ENCODE measurements at places on chromosomes 3 and 15.

GRCh38 chr3:176780766-176781165, 416.5 kb downstream of the TBL1XR1 start:
- no peak for DNase-seq

DNA sequence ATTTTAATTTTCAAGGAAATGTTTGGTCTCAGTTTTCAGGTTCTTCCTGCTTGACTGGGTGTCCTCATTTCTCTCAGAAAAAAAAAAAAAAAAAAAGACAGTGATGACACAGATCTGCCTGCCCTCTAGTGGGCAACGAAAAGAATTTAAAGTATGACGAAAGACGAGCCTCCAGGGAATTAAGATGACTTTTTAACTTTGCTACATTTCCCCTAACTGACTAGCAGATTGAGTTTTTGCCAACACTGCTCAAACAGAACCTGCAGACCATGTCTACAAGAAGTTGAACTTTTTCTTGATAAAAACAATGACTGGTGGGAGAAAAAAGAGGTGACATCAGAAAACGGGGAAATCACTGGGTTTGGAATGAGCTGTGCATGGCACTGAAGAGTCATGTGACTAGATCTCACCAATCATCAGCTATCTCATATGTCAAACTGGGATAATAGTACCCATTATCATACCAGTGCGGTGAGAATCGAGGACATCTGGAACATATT, 40.8 kb downstream of the EOMES start:
- peak; percentile 74 for DNase-seq

GRCh38 chr3:112811917-112812660, 34.6 kb downstream of the CD200R1L start:
- no peak for DNase-seq

GRCh38 chr3:194671511-194671899, 486 bp downstream of the LSG1 start:
- peak; percentile 39 for DNase-seq

DNA sequence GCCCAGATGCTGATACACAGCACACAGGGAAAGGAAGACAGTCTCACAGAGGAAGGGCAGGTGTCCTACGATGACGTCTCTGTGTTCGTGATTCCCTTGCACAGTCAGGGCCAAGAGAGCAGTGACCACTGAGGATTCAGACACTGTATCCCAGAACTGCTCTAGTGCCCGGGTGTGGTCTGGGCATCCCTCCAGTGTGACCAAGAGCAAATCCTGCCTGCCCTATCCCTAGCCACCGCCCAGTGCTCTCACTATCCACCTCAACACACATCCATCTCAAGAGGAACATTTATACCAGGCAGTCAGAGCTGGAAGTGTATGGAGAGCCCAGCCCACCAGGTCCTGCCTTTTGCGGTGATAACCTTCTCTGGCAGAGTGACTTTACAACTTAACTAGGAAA, 4.1 kb downstream of the PPM1M start:
- no peak for DNase-seq

DNA sequence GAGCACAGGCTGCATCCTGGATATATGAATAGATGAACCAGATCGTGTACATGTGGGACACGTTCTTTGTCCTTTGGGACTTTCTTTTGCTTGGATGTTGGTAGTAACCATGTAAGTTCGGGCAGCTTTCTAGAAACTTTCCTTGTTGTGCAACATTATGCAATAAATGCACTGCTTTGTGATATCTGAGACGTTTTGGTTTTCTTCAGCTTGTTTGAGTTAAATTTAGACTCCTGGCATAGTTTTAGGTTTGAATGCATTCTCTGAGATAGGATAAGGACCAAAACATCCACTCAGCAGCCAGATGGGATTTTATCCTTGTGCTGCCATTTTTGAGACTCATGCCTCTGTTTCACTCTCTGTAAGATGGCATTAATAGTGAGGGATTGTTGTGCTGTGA, 158.9 kb downstream of the IGF1R start:
- no peak for DNase-seq

GRCh38 chr3:83953417-83954089, 1005.2 kb upstream of the CADM2 start:
- no peak for DNase-seq

DNA sequence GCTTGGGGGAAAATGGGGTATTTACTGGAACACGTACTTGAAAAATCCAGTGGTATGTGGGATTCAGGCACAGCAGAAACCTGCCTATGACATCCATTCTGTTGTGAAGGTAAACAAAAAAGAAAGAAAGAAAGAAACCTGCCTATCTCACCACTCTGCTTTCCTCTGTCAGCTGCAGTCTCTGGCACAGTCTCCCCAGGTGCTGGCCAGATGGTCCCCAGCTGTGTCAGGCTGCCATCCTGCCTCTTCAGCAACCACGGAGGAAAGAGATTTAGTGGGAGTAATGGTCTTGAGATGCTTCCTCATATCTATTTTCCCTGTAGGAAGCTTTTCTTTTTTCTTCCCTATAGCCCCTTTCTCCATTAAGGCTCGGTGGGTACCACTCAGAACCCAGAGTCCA, 2.5 kb upstream of the PXYLP1 start:
- DNase-seq = no peak

GRCh38 chr3:167441256-167441655, 32.6 kb downstream of the SERPINI2 start:
- peak; percentile 16 for DNase-seq

DNA sequence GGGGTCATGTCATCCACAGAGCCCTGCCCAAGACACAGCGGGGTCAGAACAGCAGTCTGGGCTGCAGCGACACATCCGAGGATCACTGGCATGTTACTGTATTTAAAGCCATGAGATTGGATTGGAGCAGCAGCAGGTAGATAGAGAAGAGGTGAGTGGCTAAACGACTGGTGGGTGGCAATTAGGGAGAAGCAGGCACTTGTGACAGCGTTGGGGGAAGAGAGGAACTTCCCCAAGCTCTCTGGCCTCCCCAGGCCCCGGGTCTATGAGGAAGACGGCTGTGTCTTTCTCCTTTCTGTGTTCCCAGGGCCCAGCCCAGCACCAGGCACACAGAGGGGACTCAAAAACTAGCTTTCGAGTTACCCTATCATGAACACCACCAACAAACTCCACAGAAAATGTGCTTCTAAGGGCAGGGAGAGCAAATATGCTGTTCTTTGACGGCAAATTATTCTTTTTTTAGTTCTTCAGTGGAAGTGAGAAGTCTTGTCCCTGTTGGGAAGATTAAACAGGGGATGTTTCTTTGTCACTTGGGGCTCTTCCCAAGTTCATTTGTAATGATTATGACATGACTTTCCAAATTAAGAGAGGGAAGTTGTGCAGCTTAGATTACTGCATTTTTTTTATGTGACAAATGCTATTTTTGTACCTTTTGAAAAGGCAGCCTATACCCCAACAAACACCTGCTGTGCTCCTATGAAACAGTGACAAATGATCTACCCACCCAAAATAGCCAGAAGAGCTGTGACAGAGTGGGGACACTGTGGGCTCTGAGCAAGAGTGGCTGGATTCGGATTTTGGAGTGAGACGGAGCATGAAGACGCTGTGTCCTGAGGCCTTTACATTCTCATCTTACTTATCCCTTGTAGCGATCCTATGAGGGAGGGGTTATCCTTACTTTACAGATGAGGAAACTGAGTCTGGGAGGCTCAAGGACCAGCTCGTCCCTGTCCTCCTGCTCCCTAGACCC, 7.2 kb upstream of the SYNM start:
- DNase-seq = no peak

DNA sequence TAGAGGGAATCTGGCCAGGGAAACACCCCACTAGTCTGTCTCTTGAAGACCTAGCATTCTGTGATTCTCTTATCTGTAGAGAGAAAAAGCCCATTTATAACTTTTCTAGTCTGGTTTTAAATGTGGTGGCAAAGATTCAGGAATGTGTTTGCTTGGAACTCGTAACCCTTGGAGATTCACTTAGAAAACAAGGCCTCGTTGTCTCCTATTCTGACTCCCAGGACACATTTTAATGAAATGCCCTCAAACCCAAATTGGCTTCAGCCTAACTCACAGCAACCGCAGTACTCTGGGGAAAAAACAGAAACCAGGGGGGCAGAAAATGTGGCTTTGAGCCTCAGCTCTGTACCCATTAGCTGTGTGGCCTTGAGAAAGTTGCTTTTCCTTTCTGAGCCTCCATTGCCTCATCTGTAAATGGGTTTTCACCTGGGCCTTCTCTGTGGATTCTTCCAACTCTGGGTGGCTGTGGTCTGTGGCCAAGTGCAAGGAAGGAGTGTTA, 36.5 kb downstream of the RPLP1 start:
- no peak for DNase-seq

- DNase-seq = peak; percentile 10
Measured at GRCh38 chr3:41274944-41275668, 75.8 kb downstream of the CTNNB1 start.

- no peak for DNase-seq
Measured at GRCh38 chr3:38460377-38461270, 6.9 kb downstream of the ACVR2B start.

- no peak for DNase-seq
Measured at GRCh38 chr3:13518516-13518953, 30.4 kb upstream of the FBLN2 start.

DNA sequence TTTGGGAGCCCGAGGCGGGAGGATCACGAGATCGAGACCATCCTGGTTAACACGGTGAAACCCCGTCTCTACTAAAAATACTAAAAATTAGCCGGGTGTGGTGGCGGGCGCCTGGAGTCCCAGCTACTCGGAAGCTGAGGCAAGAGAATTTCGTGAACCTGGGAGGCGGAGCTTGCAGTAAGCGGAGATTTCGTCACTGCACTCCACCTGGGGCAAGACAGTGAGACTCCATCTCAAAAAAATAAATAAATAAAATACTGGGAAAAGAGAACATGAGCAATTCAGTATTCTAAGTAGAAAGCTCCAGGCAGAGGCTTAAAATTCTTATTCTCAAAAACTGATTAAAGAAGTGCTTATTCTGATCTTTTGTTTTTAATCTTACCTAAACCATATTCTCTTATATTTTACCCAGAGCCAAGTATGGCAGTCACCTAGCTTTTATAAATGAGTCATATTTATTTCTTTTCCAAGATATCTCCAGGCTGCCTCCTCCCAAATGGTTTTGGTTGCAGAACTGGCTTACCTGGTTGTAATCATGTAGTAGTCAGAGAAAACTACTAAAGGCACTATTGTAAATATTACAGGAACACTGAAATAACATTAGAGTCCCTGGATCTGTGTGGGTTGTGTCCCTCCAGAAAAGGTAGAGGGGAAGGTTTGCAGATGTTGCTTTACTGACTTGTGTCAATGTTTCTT, 45.8 kb upstream of the DYNC1LI1 start:
- DNase-seq = no peak

- DNase-seq = no peak
Measured at GRCh38 chr3:21785765-21786437, 34.9 kb upstream of the ZNF385D start.

DNA sequence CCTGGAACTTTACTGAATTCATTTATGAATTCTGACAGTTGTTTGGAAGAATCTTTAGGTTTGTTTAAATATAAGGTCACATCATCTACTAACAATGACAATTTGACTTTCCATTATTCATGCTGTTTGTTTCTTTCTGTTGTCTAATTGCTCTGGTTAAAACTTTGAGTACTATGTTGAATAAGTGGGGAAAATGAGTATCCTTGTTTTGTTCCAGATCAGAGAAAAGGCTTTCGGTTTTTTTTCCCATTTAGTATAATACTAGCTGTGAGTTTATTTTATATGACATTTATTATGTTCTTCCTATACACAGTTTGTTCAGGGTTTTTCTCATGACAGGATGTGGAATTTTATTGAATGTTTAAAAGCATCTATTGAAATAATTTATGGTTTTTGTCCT, 11.3 kb upstream of the TUBGCP5 start:
- DNase-seq = no peak

- no peak for DNase-seq
Measured at GRCh38 chr15:82030176-82030575, 15.6 kb downstream of the MEX3B start.

- DNase-seq = no peak
Measured at GRCh38 chr15:42151141-42151561, 5.3 kb downstream of the PLA2G4F start.

DNA sequence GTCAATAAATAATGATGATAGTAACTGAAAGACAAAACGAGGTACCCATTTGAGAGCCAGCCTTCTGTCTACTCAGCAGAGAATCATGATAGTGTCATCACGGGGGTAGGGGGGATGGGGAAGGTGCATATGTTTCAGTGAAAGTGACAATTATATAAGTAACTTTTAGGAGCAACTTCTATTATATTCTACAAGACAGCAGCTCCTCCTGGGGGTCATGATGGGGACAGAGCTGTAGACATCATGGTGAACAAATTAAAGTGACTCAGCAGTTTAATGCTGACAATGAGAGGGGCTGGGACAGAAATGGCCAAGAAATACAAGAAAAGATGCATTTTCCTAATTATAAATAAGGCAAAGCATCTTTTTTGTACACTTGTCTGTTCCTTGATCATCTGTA, 11.8 kb downstream of the CAPN3 start:
- peak; percentile 14 for DNase-seq

DNA sequence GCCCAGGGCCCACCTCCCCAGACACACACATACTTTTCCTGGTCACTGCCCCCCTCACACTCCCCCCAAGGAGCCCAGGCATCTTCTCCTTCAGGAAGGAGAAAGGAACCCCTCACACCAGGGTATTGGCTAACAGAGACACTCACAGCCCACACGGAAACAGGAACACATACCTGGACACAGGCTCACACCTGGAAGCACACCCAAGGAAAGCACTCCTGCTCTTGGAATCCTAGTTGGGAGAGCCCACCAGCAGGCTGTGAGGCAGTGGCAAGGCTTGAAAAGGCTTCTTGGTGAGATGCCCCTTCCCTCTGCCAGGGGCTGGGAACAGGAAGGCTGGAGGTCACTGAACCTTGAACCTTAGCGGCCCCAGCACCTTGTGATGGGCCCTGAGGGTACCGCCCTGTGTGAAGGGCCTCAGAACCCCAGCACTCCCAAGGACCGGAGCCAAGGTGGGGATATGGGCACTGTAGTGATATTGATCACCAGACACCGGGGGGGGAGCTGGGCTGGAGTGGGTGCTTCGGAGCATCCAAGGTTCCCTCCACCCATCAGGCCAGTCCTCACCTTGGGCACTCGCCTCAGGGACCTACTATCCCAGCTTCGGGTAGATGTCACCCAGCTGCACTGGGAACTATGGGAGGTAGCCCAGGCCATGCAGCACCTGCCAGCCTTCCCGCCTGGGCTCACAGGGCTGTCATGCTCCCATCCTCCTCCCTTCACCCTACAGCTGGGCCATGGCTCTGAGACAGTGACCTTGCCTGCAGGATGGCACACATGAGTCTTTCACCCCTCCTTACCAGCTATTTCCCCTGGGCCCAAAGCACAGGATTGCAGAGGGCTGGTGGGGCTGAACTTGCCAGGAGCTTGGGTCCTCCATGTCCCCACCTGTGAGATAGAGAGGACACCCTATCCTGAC, 16.4 kb downstream of the MYL3 start:
- DNase-seq = no peak

DNA sequence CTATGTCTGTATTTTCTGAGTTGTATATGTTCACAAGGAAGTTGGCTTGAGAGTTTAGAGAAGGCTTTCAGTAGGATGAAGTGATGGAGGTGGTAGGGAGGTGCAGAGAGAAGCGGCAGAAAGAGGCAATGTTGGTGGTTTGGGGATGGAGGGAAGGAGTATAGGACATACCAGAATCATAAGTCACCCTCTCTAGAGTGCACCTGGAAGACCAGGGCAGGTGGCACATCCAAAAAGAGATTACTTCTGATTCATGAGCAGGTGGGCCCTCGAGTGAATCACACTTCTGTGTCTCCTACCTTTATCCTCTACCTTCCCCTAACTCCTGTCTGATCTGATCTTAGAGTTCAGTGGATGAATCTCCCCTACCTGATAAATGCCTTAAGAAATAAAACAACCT, 41.8 kb upstream of the MRPL3 start:
- no peak for DNase-seq

- no peak for DNase-seq
Measured at GRCh38 chr15:88299497-88299896, 43.0 kb upstream of the NTRK3 start.

Data from suppressor macrophage treated with lipopolysaccharide for 4 hours (primary cell).